Psoas muscle (tissue), 8 donors: ENCODE measurements at places on chromosomes 16 and 17. TPM values are rescaled to one million over a fixed set of nuclear protein-coding genes. Genes with fewer than 3 reads are reported as not detected.
A peak's percentile ranks its signal among the peaks of the same experiment; 100 is the strongest.

GRCh38 chr17:7440113-7440833 lies 961 bp downstream of the FGF11 start:
- DNase-seq = peak; percentile 86

DNA sequence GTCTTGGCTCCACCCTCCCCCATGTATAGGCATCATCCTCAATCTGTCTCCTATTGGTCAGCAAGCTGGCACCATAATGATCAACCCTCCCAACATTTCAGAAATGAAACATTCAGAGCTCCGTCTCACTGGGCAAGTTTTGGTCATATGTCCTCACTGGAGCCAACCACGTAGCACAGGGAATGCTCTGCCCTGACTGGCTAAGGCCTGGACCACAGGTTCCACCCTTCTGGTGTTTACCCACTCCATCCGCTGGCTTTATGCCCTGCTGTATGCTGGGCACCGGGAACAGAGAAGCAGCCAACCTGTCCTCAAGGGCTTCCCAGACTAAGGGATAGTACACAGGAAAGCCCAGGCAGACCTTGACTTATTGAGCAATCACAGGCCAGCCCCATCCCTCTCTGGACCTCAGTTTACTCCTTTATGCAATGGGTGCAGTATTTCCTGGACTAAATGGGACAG lies 20.5 kb downstream of the MYO15A start:
- no peak for DNase-seq

GRCh38 chr16:70713342-70713741 lies 27.5 kb upstream of the MTSS2 start:
- no peak for DNase-seq

DNA sequence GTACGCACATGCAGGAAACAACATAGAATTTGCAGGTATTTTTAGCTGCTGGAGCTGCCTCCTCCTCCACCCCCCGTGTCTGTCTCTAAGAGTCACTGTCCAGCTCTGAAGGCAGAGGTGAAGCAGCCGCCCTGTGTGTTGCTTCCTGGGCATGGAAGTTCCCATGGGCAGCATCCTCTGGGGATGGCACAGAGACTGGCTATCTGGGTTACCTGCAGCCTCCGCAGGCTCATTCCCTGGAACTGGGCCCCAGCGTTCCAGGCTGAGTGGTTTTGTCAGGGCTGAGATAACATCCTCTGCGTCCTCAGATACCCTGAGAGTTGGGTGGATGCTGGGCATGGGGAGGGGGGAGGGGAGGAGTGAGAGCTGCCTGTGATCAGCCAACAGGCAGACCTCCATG lies 41.5 kb upstream of the MRTFB start:
- DNase-seq = no peak

DNA sequence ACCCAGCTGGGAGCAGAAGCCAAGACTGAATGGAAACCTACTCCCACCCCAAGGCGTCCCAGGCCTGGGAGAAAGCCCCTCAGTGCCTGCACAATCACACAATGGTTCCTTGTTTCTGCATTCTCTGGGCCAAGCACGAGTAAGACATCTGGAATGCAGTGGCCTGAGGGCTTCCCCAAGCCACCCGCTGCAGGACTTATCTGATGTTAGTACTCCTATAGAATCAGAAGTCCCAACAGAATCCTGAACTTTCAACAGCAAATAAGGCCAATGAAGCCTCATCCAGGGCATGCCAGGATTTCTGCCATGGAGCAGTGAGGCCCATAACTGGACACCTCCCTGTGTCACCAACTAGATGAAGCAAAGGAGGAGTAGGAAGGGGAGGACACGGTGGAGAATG lies 28.6 kb downstream of the MYO18A start:
- DNase-seq = no peak

GRCh38 chr17:41687828-41688640 lies 651 bp upstream of the EIF1 start:
- peak; percentile 74 for DNase-seq

GRCh38 chr16:8673611-8674412 lies 605 bp upstream of the ABAT start:
- DNase-seq = no peak

DNA sequence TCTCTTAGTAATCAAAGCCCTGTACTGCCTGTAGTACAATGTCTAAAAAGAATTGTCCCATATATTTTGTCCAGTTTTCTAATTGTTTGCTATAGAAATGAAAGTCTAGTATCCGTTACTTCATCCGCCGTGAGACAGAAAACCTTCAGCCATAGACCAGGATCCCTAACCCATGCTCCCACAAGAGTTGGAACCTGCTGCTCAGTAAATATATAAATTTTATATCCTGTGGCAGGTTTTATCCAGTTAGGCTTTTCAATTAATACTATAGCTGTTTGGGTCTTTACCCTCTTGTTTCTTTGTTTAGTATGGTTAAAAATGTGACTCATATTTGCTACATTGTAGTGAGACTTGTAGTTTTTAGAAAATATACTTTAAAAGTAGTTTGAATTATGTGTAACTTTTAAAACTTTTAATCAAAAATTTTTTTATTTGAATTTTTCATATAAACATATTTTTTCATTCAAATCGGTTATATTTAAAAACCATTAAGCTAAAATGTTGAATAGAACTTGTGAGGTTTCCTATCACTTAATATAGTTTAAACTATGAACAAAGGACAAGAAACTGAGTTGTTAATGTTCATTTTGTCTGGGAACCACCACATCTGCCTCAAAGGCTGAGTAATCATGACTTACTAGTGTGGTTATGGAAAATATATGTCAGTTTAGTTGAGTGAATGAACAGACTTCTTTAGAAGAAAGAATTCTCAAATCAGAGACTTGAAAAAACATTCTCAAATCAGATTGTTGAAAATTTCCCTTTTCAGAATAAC lies 54.8 kb downstream of the VMP1 start:
- DNase-seq = no peak

- DNase-seq = no peak
Observed at GRCh38 chr17:20072692-20072992, 63.5 kb downstream of the SPECC1 start.

GRCh38 chr17:79983456-79983855 lies 52.2 kb downstream of the TBC1D16 start:
- DNase-seq = no peak

DNA sequence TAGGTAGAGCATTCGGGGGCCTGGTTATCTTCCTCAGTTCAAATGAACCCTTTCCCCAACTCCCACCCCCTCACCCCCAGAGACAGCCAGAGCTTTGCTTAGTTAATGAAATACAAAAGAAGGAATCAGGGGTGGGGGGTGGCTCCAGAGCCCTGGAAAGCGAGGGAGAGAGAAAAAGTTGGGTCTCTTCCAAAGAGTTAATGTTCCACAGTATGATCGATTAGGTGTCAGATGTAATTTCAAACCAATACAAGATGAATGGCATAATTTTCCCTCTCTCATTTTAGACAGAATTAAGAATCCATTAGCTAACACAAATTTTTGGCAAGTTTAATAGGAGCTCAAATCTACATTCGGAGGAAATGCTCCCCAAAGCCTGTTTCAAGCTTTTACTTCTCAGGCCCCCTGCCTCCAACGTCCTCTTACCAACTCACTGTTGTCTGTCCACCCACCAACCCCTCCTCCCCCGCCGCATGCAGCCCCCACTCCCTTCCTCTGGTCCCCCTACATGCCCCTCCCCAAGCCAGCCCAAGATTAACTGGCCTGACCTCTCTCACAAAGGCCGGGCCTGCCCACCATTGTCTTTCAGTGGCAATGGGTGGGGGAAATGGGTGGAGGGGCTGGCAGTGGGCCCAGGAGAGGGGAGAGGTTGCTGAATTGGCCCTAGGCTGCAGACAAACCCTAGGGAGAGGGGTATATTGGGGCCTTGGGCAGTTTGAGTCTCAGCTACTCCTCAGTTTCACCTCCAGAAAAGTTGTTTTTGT lies 28.2 kb downstream of the NEUROD2 start:
- DNase-seq = no peak

- no peak for DNase-seq
Observed at GRCh38 chr17:49018748-49019147, 21.6 kb downstream of the IGF2BP1 start.

GRCh38 chr17:27846042-27846655 lies 45.8 kb upstream of the NOS2 start:
- no peak for DNase-seq

GRCh38 chr16:75038036-75038858 lies 39.4 kb downstream of the ZNRF1 start:
- DNase-seq = no peak

GRCh38 chr17:35612924-35613521 lies 25.9 kb downstream of the AP2B1 start:
- DNase-seq = peak; percentile 27

GRCh38 chr16:6112700-6113099 lies 1015.1 kb upstream of the EEF2KMT start:
- DNase-seq = no peak

GRCh38 chr16:50696126-50696525 lies 2.7 kb downstream of the NOD2 start:
- DNase-seq = no peak

DNA sequence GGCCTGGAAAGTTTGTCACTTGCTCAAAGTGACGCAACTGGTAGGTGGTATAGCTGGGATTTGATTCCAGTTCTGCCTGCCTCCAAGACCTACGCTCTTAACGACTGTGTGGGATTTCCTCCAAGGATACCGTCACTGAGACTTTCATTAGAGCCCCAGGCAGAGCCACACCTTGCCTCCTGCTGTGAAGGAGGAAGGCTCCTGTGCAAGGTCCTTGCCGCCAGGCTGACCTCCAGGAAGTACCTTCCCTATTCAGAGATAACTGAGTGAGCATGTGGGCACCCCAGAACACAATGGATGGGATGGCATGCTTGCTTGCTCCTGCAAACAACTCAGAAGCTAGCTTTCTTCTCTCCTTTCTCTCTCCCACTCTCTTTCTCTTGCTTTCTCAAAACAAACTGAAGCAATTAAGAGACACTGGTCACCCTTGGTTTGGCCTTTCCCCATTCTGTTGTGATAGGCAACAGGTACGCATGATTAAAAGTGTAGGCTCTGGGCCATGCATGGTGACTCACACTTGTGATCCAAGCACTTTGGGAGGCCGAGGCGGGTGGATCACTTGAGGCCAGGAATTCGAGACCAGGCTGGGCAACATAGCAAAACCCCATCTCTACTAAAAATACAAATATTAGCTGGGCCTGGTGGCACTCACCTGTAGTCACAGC lies 30.7 kb downstream of the CACNG3 start:
- DNase-seq = no peak

- DNase-seq = no peak
Observed at GRCh38 chr17:70872103-70872502, 702.8 kb downstream of the KCNJ2 start.

DNA sequence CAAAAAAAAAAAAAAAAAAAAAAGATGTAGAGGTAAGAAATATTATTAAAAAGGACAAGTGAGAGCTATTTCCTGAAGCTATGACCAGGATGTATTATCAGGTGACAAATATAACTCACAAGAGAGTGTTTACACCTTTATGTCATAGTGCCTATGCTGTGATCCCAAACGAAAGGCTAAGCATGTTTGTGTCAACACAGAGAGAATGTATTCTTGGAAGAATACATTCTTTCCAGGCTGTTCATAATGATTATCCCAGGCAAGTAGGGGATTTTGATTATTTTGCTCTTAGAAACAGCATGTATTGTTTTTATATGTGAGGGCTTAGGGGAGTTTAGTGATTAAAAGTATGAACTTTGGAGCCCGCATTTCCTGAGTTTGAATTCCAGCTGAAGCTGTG lies 175.0 kb downstream of the SPECC1 start:
- no peak for DNase-seq

The STXBP4 gene
- 2.8 TPM for total RNA-seq

The ANKRD40CL gene
- not detected for total RNA-seq

The CDRT15 gene
- total RNA-seq = not detected

The DOC2B gene
- total RNA-seq = 6.3 TPM

The WFIKKN2 gene
- total RNA-seq = 3.4 TPM

The CDH3 gene
- total RNA-seq = not detected

The SLC16A5 gene
- total RNA-seq = 10.7 TPM

The C1QTNF1 gene
- 16.9 TPM for total RNA-seq
